ENCODE measurements at places on chromosomes 11 and 22. TPM values are rescaled to one million over a fixed set of nuclear protein-coding genes. Genes with fewer than 3 reads are reported as not detected.

The C11orf65 gene
- total RNA-seq, result 2.5 TPM

The SYT7 gene
- total RNA-seq, result 6.5 TPM

The ARHGEF17 gene
- 33.0 TPM for total RNA-seq

The ZBTB44 gene
- total RNA-seq, result 91.6 TPM

The C11orf16 gene
- not detected for total RNA-seq

The C1QTNF6 gene
- 8.9 TPM for total RNA-seq

The MMP10 gene
- 3.2 TPM for total RNA-seq

The PAX6 gene
- 0.92 TPM for total RNA-seq

The ZBTB3 gene
- total RNA-seq, result 7.5 TPM
